Activated CD4-positive, alpha-beta T cell treated with anti-CD3 and anti-CD28 coated beads, Interleukin-10, Interleukin-2, amounts not matched to agents 100 ng/mL and 50 ng/mL, durations not matched to agents 16 hours and 8 hours (primary cell): ENCODE measurements at places on chromosomes 4 and X.

DNA sequence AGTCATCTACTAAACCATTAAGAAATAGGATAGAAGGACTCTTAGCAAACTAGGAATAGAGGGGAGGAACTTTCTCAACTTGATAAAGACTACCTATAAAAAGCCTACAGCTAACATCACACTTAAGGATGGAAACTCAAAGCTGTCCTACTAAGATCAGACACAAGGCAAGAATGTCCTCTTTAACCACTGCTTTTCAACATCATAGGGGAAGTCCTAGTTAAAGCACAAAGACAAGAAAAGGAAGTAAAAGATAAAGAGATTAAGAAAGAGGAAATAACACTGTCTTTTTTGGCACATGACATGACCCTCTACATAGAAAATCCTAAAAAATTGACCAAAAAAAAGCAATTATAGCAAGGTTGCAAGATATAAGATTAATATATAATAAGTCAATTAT lies 136.6 kb downstream of the FBXW7 start:
- DNase-seq: peak; percentile 14

- no peak for DNase-seq
These were observed 793.3 kb upstream of the MAGEB2 start for GRCh38 chrX:29422034-29422433.

GRCh38 chr4:3729882-3730226 lies 36.3 kb upstream of the ADRA2C start:
- DNase-seq: no peak

DNA sequence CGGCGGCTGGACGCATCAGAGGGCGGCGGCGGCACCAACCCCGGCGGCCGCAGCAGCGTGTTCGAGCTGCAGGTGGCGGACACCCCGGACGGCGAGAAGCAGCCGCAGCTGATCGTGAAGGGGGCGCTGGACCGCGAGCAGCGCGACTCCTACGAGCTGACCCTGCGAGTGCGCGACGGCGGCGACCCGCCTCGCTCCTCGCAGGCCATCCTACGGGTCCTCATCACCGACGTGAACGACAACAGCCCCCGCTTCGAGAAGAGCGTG lies 1.9 kb downstream of the PCDH7 start:
- DNase-seq: no peak

GRCh38 chrX:5958523-5958922 lies 270.1 kb downstream of the NLGN4X start:
- no peak for DNase-seq

DNA sequence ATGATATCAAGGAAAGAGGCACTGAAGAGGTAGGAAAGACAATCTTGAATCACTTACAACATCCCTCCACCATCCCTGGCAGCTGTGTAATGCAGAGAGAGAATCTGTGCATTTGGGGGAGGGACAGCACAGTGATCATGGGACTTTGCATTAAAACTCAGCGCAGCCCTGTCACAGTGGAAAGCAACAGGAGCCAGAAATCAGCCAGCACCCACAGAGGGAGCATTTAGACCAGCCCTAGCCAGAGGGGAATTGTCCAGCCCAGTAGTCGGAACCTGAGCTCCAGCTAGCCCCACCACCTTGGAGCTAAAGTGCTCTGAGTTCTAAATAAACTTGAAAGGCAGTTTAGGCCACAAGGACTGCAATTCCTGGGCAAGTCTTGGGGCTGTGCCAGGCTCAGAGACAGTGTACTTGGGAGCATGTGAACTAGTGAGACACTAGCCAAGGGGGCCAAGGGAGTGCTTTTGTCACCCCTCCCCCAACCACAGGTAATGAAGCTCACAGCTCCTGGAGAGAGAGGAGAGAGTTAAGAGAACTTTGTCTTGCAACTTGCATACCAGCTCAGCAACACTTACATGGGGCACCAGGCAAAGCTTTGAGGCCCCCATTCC lies 83.9 kb upstream of the FAM241A start:
- DNase-seq: no peak

DNA sequence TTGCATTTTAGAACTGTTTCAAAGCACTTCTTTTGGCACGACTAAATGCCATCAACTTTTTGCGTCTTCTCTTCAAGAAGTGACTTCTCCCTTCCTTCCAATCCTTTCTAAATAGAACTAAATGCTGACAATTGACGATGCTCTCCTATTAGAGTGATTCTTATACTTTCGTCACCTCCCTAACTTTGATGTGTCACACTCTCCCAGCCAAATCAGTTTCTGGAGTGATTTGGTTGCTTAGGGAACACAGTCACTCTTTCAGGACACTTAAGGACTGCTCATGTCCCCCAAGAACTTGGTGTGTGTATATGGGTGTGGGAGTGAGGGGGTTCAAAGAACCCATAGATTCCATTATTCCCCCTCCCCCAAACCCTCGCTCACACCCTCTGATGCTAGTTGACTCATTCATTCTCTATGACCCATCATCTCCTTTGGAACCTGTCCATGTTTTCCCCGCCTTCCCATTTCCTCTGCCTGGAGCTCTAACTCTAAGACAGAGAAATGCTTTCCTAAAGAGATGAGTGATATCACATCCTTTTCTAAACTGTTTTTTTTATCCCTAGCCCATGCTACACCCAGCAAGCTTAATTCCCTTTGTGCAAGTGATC lies 26.8 kb upstream of the AREG start:
- no peak for DNase-seq

DNA sequence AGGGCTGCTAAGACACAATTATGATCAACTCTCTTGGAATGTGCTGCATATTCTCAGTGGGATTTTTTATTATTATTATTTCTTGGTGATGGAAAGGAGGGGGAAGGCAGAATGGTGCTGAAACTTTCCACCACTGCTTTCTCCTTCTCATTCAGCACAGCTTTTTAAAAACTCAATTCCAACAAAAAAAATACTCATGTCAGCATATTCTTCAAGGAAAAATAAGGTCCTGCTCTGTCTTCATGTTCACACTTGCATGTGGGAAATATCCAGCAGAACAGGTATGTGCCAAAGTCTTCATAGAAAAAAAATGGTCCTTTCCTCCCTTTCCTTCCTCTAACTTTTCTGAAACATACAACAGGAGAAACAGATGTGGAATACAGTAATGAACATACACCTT lies 144.0 kb upstream of the ADAMTS3 start:
- no peak for DNase-seq

DNA sequence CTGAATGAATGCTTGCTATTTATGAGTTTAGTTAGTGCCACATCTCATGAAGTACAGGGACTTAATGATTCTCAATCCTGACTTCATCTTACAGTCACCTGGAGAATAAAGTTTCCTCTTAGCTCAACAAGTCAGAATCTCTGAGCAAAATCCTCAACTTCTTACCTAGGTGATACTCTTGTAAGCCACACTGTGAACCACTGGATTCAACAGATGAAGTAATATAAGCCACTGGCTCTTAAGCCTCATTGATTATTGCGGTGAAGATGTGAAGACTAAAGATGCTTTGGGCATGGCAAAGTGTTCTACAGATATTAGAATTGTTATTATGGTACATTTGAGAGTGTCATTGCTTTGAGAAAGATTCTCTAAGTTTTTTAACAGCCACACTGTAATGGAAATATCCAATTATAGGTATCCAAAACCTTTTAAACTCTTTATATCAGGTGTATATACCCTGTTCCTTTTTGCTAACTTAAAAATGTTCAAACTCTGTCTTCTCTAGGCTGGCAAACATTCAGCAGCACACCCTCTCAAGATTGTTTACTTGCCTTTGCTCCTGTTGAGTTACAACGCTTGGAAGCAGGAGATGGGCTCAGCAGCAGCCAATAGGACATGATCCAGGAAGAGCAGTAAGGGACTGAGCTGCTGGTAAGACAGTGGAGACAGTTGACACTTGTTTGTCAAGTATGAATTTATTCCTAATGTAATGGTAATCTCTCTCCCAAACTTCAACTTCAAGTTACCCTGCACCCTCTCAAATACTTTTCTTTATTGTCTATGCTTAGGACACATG lies 43.4 kb downstream of the TET2 start:
- DNase-seq: peak; percentile 4
